Thymus (tissue), 14 donors: ENCODE measurements at places on chromosomes 16 and 17. TPM values are rescaled to one million over a fixed set of nuclear protein-coding genes. Genes with fewer than 3 reads are reported as not detected.

- no peaks in the 10 kb centered on the region for H3K36me3 ChIP-seq
- peak overlapping the region; percentile 26 for H3K27ac ChIP-seq
- DNase-seq = peak; percentile 14
- no peak overlapping the region for H3K4me3 ChIP-seq
Observed at GRCh38 chr16:17070882-17071592, 399.7 kb downstream of the XYLT1 start.

The USB1 gene
- 4.5 TPM for total RNA-seq

GRCh38 chr17:33941744-33942143 lies 313.3 kb upstream of the CCL2 start:
- no peak overlapping the region for H3K27ac ChIP-seq
- no peaks in the 10 kb centered on the region for H3K4me1 ChIP-seq
- no peak for DNase-seq
- no peaks in the 10 kb centered on the region for H3K36me3 ChIP-seq

The SEPTIN12 gene
- total RNA-seq = not detected

GRCh38 chr17:17119533-17119932 lies 77.3 kb downstream of the MPRIP start:
- peak overlapping the region; percentile 82 for H3K27ac ChIP-seq
- no peaks in the 10 kb centered on the region for H3K27me3 ChIP-seq
- DNase-seq = no peak
- H3K4me1 ChIP-seq = peaks cover 53% of the 10 kb centered on the region
